ENCODE measurements at places on chromosomes 12 and 14. TPM values are rescaled to one million over a fixed set of nuclear protein-coding genes. Genes with fewer than 3 reads are reported as not detected.

CEP170B gene
- total RNA-seq, result 17.8 TPM

DNA sequence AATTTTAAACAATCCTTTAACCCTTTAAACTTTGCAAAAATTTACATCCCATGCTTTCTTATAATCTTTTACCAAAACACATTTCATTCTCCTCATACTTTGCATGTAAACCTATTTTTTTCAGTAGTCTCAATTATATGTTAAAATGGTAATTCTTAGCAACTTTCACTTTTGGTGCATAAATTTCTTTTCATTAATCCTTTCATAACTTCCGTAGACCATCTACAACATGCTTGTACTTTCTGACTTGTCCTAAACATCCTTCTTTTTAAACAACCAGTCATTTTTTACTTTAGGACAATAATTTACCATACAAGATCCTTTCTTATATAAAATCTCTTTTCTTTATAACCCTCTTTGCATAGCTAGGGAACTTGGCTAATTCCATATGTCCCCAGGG, 19.5 kb downstream of the CCDC91 start:
- DNase-seq, result no peak

- DNase-seq, result no peak
Observed at GRCh38 chr12:66964629-66965028, 285.8 kb upstream of the GRIP1 start.

DNA sequence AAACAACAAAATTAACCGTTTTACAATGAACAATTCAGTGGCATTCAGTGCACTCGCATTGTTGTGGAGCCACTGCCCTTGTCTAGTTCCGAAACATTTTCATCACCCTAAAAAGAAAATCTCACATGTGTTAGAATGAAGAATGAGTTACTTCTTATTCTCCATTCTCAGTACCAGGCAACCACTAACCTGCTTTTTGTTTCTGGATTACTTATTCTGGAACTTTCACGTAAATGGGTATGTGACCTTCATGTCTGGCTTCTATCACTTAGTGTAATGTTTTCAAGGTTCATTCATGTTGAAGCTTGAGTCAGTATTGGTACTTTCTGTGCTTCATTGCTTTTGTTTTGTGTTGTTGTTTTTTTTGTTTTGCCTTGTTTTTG, 15.6 kb downstream of the RCOR1 start:
- DNase-seq, result no peak

DNA sequence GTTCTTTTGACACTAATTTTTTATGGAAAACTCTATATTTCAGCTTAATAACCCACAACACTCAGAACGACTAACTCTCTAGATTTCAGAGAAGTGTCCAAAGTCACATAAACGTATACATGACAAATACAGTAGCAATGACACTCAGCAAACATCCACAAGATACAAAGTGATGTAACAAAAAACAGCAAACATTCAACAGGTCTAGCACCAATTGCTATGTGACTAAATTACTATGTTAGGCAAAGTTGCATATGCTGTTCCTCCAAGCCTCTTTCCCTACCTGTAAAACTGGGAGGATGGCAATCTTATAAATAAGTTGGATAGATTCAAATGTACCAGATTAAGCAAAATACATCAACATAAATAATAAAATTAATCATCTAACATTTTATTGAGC, 1.7 kb downstream of the RECQL start:
- no peak for DNase-seq

DNA sequence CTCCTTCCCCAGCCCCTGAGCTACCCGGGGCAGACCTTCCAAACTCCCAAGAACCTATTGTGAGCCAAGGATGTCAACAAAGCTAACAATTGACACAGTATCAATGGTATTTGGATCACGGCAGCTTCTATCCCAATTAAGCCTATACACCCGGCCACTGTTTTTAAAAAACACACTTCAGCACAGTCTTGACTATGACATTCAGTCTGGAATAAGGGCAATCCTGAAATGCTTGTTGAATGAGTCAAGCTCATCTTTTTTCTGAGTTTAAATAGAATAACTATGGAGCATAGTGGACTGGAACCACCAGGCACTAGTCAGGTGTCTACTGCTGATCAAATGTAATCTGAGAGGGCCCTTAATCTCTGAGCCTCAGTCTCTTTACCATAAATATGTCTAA, 5.7 kb downstream of the DENND5B start:
- DNase-seq, result no peak

CDH24 gene
- 9.0 TPM for total RNA-seq

GRCh38 chr12:49564686-49565405, 3.1 kb downstream of the MCRS1 start:
- DNase-seq, result no peak

GRCh38 chr12:103327676-103328075, 168.1 kb downstream of the C12orf42 start:
- DNase-seq, result no peak

DNA sequence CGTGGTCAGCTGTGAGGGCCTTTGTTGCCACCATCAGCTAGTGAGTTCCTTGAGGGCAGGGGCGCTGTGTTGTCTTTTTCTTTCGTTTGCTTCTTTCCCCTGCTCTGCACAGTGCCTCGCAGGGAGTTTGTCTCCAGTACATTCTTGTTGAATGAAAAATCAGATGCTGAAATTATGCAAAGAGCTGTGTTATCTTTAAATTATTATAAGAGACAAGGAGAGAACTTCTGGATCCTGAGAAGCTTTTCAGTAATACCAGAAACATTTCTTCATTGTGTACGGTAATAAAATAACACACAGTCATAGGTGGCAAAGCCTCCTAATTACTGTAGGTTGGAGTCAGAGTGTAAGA, 14.9 kb downstream of the EML1 start:
- no peak for DNase-seq

- no peak for DNase-seq
Observed at GRCh38 chr12:120940799-120941198, 36.6 kb upstream of the SPPL3 start.

IL22 gene
- total RNA-seq, result not detected

DNA sequence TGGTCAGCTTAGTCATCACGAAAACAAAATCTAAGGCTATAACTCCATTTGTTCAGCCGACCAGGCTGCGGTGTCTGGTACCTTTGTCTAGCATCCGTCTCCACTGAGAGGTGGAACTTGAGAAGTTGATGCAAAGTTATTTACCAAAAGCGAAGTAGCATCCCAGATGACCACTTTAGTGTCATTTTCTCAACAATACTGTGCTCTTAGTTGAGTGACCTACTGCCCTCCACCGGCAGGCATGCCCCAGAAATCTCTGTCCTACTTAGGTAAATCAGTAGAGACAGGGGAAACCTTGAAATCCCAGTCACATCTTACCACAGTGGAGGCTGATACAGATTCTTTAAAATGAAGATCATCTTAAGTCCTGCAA, 1.3 kb upstream of the ST8SIA1 start:
- no peak for DNase-seq

DNA sequence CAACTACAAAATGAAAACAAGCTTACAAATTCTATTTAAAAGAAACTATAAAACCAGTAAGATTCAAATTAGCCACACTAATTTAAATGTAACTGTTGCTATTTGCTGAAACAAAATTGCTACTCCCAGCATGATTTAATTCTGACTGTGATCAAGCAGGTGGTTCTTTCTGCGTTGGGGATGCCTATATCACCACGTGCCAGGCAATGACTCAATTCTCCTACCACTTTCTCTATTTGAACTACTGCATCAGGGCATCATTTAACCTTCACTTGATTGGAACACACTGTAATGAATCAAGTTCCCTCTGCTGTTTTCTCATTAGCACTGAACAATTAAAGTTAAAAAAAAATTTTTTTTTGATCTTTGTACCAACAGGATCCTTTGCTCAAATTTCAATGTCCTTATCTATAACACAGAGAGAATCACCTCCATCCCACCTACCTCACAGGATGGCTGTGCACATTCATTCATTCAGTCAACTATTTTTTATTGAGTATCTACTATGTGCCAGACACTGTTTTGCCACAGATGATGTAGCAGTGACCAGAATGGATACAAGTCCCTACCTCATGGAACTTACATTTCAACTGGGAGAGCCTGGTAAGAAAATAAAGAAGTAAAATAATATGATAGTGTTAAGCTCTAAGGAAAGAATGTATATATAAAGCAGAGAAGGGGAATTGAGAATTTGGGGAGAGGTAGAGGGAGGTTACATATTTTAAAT, 8.0 kb upstream of the ACTN1 start:
- DNase-seq, result no peak

RNU4-1 gene
- total RNA-seq, result 1,565 TPM

- DNase-seq, result no peak
Observed at GRCh38 chr12:121489874-121490273, 90.0 kb downstream of the RNF34 start.

KCNH5 gene
- not detected for total RNA-seq

DNA sequence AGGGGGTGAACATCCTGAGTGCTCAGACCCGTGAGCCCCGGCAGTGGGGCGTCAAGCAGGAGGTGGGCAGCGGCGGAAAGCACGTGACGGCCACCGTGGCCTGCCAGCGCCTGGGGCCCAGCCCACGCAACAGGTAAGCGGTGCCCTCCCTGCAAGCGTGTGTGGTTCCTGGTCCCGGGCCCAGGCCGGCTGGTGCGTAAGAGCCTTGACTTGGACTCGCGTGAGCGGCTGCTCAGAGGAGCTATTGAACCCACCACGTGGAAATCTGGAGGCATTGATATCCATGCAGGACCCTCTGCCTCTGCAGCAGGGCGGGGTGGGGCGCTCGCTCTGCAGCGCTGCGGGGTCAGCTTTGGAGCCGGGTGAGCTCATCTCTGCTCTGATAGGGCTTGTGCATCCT, 277.0 kb downstream of the TMEM132C start:
- no peak for DNase-seq

DNA sequence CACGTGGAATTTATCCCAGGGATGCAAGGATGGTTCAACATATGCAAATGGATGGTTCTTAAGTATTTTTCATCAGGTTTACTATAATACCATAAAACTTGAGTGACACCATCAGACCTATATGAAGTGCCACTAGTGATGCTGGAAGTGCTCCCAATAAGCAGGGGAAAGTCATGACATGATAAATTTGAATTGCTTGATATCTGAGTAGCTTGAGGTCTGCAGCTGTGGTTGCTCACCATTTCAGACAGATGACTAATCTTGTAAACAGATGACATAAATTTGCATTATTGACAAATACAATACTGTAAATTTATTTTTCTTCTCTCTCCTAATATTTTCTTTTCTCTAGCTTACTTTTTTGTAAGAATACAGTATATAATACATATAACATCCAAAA, 13.7 kb upstream of the PRPF39 start:
- no peak for DNase-seq

DNA sequence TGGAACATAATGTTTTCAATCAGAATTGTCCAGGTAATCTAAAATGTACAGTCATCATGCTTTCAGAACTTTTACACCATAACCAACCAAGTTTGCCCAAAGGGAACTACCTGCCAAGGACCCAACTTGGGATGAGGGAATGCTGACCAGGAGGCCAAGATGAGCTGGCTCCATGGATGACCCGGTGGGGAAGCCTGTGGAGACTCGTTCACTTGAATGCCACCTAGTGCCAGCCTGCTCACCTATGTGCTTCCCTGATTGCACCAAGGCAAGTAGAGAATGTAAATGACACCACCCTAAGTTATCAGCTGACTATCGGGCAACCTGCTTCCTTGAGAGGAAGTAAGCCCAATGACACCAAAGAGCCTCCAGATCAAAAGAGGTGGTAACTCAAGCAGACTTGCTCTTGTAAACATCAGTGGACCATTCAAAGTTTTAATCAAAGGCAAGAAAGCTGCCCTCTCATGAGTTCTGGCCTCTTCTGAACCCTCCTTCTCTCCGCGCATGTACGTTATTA, 137.3 kb downstream of the TTC7B start:
- DNase-seq, result no peak

DNA sequence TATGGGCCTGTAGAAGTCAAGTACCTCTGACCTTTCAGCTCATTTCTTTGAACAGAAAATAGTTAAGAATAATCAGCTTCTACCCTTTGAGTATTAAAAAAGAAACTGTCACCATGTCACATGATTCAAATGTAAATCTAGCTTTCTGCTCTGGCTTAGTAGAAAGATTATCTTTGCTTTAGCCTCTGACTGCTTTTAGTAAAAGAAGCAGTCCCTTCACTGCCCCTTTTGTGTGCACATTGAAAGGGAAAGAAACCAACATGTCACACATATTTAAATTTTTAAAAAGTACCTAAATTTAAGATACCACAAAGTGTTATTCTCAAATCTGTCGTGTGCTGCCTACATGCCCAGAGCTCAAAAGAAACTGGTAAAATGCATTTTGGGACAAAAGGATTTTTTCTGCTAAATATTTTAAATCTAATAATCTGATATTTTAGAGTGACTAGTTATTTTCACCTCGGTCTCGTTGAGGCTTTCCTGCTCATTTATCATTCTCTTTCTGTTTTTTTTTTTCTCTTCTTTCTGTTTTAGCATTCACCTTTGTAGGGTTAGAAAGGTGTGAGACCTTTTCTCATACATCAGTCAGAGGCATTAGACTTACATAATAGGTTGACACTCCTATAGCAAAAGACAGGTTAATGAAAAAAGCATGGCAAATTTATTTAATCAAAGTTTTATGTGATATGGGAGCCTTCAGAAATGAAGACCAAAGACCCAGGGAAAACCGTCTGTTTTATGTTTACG, 41.3 kb downstream of the SLC16A7 start:
- no peak for DNase-seq

DNA sequence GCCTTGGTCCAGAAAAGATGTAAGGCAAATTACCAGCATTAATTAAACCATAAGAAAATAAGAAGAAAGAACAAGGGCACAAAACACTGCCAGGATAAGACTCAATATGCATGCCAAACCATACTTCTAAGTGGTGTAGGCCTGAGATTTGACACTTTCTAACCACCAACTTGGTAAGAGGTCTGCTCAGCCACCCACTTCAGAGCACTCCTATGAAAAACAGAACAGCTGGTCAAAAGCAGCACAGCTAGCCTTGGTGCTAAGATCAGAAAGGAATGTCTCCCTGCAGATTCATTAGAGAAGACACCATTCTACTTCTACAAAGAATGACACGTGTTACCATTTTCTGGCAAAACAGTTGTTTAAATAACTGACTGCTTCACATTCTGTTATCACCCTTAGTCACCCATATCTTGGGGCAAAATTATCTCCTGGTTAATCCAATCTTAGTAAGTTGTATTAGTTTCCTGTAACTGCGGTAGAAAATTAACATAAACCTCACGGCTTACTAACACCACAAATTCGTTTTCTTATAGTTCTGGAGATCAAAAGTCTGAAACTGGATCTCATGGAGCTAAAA, 13.2 kb downstream of the RPS6KA5 start:
- DNase-seq, result no peak

DNA sequence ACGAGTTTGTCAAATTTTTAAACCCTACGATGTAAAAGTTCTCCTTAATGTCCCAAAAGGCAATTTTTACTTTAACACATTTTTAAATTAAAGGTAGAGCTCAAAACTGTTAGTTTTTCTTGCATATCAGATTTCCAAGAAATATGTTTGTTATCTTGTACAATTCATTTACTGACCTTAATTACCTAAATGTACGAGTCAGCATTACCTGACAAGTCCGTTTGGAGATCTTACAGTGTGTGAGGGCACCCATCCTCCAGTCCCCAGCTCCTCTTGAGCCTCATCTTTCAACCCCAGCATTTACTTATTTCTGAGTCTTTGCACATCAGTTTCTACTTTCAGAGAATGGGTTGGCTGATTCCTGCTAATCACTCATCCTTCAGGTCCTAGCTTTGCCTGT, 23.7 kb downstream of the PPM1H start:
- DNase-seq, result no peak

GRCh38 chr12:101655393-101655792, 42.0 kb upstream of the CHPT1 start:
- no peak for DNase-seq
